ENCODE measurements at places on chromosomes 7 and 10. TPM values are rescaled to one million over a fixed set of nuclear protein-coding genes. Genes with fewer than 3 reads are reported as not detected.

FBXL13 gene
- polyA plus RNA-seq: 0.14 TPM

- DNase-seq: no peak
Measured at GRCh38 chr7:142298627-142299026, 40.8 kb upstream of the PRSS58 start.

- no peak for DNase-seq
Measured at GRCh38 chr7:36487756-36488336, 98.2 kb downstream of the ANLN start.

DNA sequence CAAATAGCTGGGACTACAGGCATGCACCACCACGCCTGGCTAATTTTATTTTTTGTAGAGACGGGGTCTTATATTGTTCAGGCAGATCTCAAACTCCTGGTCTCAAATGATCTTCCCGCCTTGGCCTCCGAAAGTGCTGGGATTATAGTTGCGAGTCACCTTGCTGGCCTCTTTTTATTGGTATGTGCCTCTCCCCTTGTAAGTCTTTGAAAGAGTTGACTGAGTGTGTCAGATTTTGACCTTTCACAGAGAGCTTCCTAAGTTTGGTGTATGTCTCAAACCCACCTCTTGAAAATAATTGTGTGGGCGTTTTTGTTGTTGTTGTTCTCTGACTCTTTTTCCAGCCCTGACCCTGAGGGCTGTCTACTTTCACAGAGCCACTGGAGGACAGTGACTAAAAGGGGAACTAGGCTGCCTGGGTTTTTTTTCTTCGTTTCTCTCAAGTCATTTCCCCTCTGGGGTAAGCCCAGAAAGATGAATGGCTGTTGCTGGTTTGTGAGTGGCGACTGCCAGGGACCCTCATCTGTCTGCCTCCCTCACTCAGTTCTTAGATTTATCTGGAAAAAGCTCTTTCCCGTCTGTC lies 262.8 kb downstream of the ZEB1 start:
- no peak for DNase-seq

PDK4 gene
- polyA plus RNA-seq: 174 TPM

- DNase-seq: no peak
Measured at GRCh38 chr7:144818511-144818910, 17.3 kb downstream of the TPK1 start.

DNA sequence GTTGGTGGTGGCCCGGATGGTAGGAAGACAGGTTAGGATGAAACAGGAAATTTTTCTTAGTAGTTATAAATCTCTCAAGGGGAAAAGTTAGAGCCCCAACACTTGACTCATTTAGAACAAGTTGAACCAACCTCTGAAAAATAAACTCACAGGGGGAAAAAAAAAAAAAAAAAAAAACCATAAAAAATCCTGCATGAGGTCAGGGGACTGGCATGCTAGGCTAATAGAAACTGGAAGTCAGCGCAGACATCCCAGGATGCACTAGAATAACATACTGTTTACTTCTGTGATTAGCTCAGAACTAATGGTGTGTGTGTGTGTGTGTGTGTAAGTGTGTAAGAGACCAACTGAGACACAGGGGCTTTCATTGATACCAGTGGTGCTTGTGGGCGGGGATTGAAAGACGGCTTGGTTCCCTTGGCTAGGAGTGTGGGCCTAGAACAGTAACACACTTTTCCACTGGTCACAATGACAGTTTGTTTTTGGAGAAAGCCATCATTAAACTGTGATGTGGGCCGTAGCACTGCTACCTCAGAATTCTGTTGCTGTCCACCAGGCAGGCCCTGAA lies 491.6 kb upstream of the GALNT17 start:
- no peak for DNase-seq

Data from psoas muscle (tissue), 8 donors.